ENCODE measurements at places on chromosomes 16 and 17. TPM values are rescaled to one million over a fixed set of nuclear protein-coding genes. Genes with fewer than 3 reads are reported as not detected.

The UQCRC2 gene
- 249 TPM for total RNA-seq

The UNKL gene
- total RNA-seq = 24.9 TPM

The GP1BA gene
- total RNA-seq = not detected

The RHBDF2 gene
- 61.1 TPM for total RNA-seq

The KRTAP9-8 gene
- not detected for total RNA-seq

The SLFN11 gene
- total RNA-seq = not detected

GRCh38 chr17:68961214-68961882 lies 6.2 kb upstream of the ABCA8 start:
- no peak for DNase-seq

GRCh38 chr16:85537795-85538401 lies 75.2 kb upstream of the GSE1 start:
- no peak for DNase-seq

GRCh38 chr16:85179344-85180046 lies 67.2 kb upstream of the CIBAR2 start:
- DNase-seq = no peak

DNA sequence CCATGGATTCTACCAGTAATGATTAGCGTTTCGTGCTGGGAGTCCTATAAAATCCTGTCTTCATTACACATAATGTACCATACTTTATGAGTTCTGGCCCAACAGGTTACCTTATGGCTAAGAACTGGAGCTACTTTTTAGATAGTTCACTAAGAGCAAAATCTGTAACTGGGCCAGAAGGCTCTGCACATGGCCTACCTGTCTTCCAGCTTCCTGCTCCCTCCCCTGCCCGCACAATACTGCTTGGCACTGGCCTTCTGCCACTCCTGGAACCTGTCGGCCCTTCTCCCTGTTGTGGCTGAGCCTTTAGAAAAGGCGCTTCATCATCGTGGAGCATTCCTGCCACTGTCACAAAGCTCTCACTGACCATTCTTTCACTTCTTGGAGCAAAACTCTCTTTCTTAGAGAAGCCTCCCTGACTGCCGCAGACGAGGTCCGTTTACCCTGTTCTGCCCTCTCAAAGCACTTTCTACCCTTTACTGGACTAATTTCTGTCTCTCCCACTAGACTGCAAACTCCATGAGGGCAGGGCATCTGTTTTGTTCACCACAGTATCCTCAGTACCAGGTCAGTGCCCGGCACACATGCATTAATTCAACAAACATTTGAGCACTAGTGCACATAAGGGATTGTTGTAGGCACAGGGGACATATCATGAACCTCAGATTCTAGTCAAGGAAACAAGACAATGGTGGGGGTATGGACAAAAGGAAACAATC lies 116.5 kb downstream of the PARN start:
- DNase-seq = no peak

GRCh38 chr17:43615330-43616028 lies 46.2 kb downstream of the MEOX1 start:
- no peak for DNase-seq

- DNase-seq = peak; percentile 40
Measured at GRCh38 chr16:72989579-72990551, 58.1 kb downstream of the ZFHX3 start.

DNA sequence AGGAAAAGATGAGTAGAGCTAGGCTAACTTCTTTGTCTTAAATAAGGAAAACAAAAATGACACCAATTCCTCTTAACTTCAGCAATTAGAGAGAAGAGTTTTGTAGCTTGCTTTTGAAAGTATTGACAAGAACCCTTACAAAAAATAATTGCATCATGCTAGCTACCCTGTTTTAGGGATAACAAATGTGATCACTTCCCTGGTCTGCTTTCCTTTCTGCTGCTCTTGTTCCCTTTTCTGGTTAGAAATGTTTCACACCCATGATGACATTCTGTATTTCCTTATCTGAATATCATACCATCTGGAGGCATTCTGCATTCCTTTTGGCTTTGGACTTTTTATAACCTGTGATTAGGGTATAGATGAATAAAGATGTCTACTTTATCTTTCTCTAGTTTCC lies 9.9 kb upstream of the SMIM36 start:
- no peak for DNase-seq

DNA sequence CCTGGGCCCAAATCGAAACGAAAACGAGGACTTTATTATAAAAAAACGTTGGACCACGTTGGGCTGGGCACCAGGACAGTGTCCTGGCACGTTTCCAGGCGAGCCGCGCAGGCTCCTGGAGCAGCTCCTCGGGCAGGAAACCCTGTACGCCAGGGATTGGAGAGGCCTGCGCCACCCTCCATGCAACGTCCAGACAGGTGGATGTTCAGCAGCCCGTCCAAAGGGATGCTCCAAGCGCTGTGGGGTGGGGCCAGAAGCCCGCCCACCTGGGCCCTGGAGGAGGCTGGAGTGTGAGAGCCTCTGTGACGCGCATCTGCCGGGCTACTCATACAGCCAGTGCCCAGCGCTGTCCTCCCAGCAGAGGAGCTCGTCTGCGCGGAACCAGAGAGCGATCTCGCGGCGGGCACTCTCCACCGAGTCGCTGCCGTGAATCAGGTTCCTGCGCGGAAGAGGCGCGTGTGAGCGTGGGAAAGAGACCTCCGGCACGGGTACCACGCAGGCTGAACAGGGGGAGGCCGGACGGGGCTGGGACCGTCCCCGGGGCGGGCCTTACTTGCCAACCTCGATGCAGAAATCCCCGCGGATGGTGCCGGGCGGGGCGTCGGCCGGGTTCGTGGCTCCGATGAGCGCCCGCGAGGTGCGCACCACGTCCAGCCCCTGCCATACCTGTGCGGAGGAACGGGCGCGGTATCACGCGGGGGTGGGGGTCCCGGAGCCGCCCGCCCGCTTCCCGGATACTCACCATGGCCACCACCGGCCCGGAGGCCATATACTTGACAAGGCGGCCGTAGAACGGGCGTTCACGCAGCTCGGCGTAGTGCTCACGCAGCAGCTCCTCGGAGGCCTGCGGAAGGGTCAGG lies 785 bp downstream of the NME3 start:
- DNase-seq = peak; percentile 62

- DNase-seq = peak; percentile 33
Measured at GRCh38 chr17:58120195-58120822, 27.9 kb upstream of the OR4D1 start.

Data from HCT116 (cell line).